ENCODE measurements at places on chromosomes 5 and 9. TPM values are rescaled to one million over a fixed set of nuclear protein-coding genes. Genes with fewer than 3 reads are reported as not detected.

The BHMT gene
- total RNA-seq: not detected

The TPM2 gene
- total RNA-seq: 1,291 TPM

The GPR150 gene
- 0.28 TPM for total RNA-seq

The BSPRY gene
- total RNA-seq: not detected

The CORO2A gene
- 0.28 TPM for total RNA-seq

The IL17B gene
- total RNA-seq: not detected

The PCDHGC4 gene
- 1.7 TPM for total RNA-seq

The PDE6A gene
- not detected for total RNA-seq

The TEK gene
- 19.2 TPM for total RNA-seq

The ZBED3 gene
- total RNA-seq: 0.28 TPM

The TNFAIP8 gene
- 44.8 TPM for total RNA-seq

The CD14 gene
- 8.8 TPM for total RNA-seq

The SLC34A3 gene
- not detected for total RNA-seq

The PALM2AKAP2 gene
- total RNA-seq: 9.7 TPM
